ENCODE measurements at places on chromosomes 3 and 15.

GRCh38 chr3:128794067-128794768 is 68.2 kb downstream of the RAB7A start:
- no peak for DNase-seq

GRCh38 chr3:152298393-152299248 is 29.9 kb downstream of the MBNL1 start:
- peak; percentile 43 for DNase-seq

- no peak for DNase-seq
Observed at GRCh38 chr3:23112491-23112890, 90.6 kb upstream of the UBE2E2 start.

DNA sequence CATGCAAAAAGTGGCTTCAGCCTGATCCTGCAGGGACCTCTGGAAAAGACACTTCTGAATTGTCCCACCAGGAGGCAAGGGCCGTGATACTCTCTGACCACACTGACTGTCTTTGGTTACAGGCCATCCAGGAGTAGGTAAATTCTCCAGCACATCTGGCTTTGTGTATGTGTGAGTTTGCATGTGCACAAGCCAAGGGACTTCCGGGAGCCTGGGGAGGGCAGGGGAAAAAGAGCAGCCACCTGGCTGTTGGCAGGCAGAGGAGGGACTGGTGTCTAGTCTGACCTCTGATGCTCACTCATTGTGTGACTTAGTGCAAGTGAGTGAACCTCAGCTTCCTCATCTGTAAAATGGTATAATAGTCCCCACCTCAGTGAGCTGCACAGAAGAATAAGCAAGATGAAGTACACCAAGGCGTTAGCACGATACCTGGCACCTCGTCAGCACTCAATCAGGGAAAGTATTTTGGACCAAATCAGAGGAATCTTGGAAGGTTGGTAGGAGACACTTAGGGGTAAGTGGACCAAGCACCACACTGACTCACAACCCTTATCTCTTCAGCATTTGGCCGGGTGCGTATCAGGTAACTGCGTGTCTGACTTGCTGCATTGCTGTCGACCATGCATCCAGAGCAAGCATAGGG is 19.1 kb downstream of the KLHL6 start:
- DNase-seq, result no peak

GRCh38 chr3:43915546-43915945 is 224.8 kb downstream of the ABHD5 start:
- no peak for DNase-seq

DNA sequence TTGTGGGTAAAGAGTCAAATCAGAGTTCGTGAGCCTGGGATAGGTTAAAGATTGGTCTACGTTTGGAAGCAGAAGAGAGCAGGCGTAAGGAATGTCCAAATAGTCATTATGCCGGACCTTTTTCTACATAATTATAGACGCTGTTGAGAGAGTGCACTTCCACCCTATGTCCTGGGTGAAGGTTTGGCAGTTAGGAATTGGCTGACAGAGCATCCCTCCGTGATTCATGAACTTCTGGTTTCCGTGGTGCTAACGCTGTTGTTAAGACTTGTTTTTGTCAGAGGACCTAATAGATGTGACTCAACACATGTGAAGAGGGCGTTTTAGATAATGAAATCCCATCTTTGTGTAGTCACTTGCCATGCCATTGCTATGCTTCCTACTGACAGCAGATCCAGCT is 1.1 kb downstream of the EAF1 start:
- DNase-seq, result peak; percentile 1

GRCh38 chr3:156251424-156251823 is 131.0 kb downstream of the KCNAB1 start:
- no peak for DNase-seq

- no peak for DNase-seq
Observed at GRCh38 chr15:100112061-100112420, 229.7 kb downstream of the ADAMTS17 start.

GRCh38 chr15:73200339-73200738 is 148.1 kb downstream of the NEO1 start:
- DNase-seq, result no peak

GRCh38 chr3:136276049-136276755 is 26.1 kb downstream of the PCCB start:
- no peak for DNase-seq

- no peak for DNase-seq
Observed at GRCh38 chr3:132593241-132593946, 3.7 kb upstream of the ACKR4 start.

GRCh38 chr3:156902916-156903315 is 76.8 kb downstream of the LEKR1 start:
- no peak for DNase-seq

- DNase-seq, result no peak
Observed at GRCh38 chr3:25448750-25449692, 21.0 kb downstream of the RARB start.

DNA sequence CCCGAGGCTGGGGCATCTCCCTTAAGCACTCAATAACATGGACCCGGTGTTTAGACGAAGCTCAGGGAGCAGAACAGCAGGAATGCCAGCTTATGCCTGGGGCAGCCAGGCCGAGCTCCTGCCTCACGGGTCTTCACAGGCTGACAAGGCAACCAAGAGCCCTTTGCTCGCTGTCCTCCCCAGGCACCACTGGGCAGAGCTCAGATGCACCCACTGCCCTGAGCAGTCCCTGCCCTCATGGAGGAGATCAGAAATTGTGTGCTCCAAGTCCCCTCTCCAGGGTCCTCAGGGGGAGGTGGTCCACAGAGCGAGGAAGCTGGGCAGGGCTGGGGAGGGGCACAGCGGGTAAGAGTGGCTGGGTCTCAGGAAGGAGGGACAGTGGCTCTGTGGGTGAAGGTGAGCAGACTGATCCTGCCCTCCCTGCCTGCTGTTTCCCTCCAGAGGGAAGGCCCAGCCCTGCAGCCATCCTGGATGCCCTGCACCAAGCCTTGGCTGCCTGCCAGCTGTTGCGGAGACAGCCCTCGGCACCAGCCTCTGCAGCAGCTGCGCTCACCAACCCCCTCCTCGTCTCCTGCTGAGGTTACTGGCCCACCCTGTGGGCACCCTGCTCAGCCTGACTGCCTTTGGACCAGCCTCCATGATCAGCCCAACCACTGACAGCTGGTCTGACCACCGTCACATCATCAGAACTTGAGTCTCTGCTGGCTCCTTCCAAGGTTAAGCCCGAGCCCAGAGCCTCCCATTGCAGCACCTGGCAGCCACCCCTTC is 21.1 kb upstream of the GP9 start:
- DNase-seq, result no peak

Measured in T-helper 22 cell (primary cell).